ENCODE measurements at places on chromosomes 6 and 20.

DNA sequence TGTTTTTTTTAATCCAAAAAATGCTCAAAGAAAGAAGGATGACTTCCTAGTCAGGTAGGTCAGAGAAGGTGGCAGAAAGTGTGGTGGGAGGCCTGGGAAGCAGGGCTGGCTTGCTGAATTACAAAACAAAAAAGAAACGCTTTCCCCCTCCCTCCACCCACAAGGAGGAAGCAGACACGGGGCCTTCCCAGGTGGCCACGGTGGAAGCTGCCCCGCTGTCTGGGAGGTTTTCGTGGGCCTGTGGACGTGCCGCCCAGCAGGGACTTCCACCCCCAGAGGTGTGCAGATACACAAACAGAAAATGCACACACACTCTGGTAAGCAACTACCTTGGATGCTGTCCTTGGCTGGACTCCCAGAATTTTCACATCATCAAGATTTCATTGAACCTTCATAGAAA lies 198.2 kb upstream of the CDH4 start:
- DNase-seq: no peak

- no peak for DNase-seq
Observed at GRCh38 chr6:33333666-33334065, 16.1 kb upstream of the ZBTB22 start.

DNA sequence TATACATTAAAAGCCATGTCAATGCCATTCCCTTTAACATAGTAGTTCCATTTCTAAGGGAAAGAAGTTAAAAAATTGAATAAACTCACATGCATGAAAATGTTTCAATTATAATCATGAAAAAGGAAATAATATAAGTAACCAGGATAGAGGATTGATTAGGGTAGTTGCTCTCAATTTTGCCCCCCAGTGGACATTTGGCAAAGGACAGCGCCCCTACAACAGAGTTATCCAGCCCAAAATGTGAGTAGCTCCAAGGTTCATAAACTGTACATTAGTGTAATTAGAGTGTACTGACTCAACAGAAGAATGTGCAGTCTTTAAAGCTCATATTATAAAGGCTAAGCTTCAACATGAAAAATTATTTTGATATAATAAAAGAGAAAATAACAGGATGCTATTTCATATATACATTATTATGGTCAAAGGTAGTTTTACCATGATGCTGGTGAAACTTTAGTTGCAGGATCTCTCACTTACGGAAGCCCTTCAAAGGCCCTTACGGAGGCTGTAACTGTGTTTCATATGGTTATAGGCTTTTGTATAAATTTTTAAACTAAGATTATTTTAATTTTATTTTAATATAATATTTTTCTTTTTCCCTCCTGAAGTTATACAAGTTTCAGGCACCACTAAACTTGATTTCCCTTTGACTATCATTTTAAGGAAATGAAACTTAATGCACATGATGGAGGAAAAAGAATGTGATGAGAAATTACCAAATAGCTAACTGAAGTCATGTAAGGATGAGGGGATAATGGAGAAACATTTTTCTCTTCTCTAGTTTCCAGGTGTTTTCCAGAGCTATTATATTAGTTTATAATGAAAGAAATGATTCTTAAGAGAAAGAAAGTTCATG lies 403.6 kb downstream of the PLCB1 start:
- DNase-seq: no peak

DNA sequence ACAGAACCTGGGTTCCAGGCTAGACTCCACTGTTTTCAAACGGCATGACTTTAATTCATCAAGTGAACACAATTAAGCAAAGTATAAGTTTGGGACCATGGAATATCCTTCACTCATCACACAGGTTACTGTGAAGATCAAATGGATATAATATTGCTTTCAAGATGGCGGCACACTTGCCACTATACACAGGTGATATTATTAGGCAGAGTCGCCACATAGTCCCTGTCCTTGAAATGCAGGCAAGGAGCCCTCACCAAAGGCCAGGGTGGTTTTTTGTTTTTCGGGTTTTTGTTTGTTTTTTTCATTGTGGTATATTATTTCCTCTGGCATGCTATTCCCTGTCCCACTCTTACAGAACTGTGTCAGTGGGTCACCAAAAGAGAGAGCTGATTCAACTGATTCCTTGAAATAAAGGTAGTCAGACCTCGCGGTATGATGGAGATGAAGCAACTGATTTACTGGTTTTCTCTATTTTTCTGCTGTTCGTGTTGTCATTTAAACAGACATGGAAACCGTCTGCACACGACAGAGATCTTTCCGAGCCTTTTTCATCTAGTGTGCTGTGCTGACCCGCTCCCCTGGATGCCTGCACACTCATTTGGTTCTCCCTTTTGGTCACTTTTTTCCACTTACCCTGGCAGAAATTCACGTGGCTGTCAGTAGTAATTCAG lies 29.7 kb downstream of the MYB start:
- no peak for DNase-seq
